ENCODE measurements at places on chromosomes 5 and 9.

GRCh38 chr5:168086104-168086610, 205.3 kb upstream of the WWC1 start:
- DNase-seq, result no peak

GRCh38 chr5:125274211-125274610, 527.8 kb upstream of the ZNF608 start:
- DNase-seq, result no peak

DNA sequence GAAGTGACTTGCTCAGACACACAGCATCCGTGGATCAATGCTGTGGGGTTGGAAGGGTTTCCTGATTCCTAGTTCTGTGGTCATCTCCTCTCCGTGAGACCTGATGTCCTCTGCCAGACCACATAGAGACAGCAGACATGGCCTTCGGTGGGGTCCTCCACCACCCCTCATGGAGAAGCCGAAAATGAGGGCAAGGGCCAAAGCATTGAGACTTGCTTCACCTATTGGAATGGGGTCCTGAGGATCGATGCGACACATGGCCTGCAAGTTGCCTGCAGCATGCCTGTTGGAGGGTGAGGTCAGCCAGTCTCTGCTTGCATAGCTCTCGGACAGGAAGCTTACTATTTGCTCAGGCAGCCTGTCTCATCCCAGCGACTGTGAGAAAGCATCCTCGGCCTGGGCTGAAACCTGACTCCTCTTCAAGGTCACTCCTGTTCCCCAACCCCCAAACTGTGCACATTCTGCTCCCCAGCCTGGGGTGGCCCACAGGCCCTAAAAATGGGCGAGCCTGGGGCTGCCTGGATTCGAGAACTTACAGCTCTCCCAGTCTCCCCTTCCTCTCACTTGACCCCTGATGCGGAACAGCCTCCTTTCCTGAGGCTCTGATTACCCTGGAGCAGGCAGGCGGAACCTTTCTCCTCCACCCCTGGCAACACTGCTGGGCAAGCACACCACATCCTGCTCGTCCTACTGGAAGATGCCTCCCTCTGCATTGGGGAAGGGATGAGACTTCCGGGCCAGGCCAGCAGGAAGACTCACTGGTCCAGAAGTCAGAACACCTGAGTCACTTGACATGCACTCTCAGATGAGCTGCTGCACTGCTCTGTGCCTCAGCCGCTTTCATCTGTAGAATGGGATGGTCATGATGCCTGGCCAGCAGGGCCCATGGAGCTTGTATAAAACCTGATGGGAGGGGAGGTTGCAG, 186.9 kb downstream of the RGS3 start:
- DNase-seq, result no peak

DNA sequence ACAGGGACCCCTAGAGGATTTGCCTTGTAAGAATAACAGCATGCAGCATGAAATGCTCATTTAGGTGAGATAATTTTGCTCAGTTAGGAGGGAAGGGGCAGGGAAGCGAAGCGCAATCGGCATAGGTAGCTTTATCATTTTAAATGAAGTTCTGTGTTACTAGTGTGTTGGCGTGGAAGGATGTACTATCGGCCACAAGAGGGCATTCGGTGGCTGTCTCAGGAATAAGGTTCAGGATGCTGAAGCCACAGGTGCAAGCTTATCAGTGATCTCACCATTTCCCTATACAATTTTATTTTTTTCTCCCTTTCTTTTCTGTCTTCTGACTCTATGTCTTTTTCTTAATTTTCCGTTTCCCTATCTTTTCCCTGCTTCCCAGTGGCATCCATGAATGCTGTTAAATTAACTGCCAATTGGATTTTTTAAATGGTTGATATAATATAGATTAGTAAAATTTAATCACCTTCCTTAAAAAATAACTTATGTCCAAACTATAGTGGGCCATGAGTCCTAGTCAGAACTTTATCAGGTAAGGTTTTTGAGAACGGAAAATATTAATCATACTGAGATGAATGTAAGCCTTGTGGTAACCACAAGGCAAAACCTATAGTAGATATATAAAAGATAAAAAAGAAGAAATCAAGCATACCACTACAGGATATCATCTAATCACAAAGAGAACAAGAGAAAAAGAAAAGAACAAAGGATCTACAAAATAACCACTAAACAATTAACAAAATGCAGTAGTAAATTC, 1.2 kb upstream of the INSL6 start:
- peak; percentile 25 for DNase-seq

GRCh38 chr5:148186248-148187003, 16.4 kb upstream of the SPINK6 start:
- DNase-seq, result no peak

DNA sequence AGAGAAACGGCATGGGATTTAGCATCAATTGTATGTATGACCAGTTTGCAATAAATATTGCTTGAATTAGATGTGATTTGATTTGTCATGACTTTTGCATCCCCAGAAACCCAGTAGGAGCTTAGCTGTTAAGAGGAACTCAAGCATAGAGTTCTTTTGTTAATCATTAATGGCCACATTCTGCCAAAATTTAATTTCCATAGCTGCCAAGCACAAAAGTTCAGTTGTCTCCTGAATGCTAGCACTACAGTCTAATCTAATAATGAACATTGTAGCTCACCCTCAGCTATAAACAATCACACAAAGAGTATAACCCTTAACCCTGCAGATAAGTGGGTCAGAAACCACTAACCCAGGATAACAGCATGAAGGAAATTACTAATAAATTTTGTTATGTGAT, 169.8 kb upstream of the GRAMD2B start:
- no peak for DNase-seq

DNA sequence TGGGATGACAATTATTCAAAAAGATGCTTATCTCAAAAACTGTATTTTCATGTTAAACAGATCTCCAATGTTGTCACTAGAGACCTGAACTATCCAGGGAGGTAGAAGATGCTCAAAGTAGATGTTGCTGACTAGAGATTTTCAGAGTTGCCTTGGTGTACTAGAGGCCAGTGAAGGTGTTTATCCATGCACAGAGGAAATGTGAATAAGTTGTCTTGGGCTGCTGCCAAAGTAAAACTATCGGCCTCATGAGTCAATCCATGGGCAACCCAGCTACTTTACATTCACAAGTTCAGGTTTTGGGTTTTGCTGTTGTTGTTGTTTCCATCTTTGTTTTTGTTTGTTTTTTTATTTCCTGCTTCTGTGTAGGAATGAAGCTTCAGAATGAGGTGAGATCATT, 141.1 kb upstream of the RANBP3L start:
- DNase-seq, result no peak

DNA sequence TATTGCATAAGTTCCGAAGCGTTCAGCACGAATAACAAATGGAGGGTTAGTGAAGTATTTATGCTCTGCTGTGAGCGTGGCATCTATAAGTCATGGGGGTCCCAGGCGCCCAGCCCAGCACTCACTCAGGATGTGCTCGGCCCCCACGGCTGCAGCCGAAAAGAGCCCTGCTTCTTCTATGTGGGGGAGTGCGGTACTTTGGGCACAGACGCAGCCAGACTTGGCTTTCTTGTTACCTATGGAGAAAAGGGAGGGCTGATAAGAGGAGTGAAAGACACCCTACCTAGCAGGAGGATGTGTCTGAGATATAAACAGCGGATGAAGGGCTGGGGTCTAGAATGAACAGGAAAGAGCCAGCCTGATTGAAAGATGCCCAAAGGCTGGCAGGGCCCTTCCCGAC, 51.4 kb downstream of the MRPL36 start:
- DNase-seq, result no peak

- DNase-seq, result no peak
These were observed 3.1 kb upstream of the NDUFS4 start for GRCh38 chr5:53557386-53557785.

DNA sequence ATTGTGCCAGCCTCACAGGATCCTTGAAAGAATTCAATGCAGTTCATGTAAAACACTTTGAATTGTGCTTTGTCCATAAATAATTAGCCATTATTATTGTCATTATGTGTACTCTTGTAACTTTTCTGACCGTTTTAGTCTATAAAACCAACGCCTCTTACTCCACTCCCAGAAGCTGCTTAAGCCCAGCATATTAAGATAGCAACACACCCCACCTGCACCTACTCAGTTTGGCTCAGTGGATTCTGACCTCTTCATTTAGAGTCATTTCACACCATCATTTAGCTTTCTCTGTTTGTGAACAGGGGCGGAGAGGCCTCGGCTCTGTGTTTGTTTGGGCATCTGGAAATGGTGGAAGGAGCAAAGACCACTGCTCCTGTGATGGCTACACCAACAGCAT, 205.1 kb downstream of the PCSK5 start:
- no peak for DNase-seq

- no peak for DNase-seq
These were observed 67.9 kb downstream of the EPB41L4A start for GRCh38 chr5:112351225-112351624.

DNA sequence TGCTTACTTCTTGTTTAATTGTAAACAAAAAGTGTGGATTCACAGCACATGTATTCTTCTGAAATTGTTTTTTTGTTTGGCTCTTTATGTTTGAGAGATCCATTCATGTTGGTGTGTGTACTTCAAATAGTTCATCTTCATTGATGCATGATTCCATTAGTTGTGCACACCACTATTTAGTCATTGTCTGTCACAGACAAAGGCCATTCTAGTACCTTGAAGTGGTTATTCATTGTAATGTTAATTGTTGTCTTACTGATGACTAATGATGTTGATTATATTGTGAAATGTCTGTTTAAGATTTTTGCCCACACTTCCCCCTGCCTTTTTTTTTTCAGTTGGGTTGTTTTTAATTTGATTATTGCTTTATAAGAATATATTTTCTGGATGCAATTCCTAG, 391.3 kb downstream of the DIRAS2 start:
- DNase-seq, result no peak

GRCh38 chr9:108525186-108525585, 330.6 kb downstream of the ACTL7B start:
- no peak for DNase-seq

GRCh38 chr9:89863141-89863540, 258.3 kb downstream of the GADD45G start:
- no peak for DNase-seq

GRCh38 chr5:15103864-15104263, 232.3 kb upstream of the ANKH start:
- no peak for DNase-seq

Measured in T-helper 17 cell (primary cell).